Cardiac fibroblast (primary cell): ENCODE measurements at places on chromosomes 5 and 9.
A peak's percentile ranks its signal among the peaks of the same experiment; 100 is the strongest.

- DNase-seq: no peak
These were observed 132.2 kb downstream of the SCAMP1 start for GRCh38 chr5:78492650-78493049.

DNA sequence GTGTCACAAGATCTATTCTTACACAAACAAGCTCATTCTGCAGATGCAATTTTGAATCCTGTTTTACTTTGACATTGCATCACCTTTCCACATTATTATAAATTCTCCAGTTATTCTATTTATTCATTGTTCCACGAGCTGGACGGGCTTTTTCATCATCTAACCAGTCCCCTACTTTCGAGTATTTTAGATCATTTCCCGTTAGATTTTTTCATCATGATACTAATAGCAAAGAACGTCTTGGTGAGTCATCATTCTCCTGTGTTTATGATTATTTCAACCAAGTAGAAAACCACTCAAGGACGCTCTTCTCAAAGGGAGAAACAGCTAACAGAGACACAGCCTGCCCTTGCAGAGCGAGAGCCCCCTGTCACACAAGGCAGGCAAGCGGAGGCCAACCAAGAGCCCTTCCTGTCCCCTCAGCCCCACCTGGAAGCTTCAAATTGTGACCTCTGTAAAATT lies 15.1 kb downstream of the BBLN start:
- DNase-seq: peak; percentile 10

DNA sequence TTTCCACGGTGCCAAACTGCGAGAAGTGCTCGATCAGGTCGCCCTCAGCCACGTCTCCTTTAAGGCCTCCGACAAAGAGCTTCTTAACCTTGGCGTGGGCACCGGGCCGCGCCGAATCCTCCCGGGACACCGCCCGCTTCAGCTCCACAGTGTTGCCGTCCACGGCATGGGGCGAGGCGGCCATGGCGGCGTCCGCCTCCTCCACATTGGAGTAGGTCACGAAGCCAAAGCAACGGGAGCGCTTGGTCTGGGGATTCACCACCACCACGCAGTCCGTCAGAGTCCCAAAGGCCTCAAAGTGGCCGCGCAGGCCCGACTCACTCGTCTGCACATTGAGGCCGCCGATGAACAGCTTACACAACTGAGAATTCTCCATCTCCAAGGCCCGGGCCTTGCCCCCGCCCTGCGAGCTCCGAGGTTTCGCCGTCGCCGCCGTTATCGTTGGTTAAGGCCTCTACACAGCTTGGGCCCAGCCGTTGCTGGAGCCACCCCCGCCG lies 424 bp downstream of the HNRNPA0 start:
- DNase-seq: no peak

GRCh38 chr9:88585426-88585825 lies 50.4 kb downstream of the NXNL2 start:
- no peak for DNase-seq

- DNase-seq: no peak
These were observed 11.0 kb downstream of the TCOF1 start for GRCh38 chr5:150368526-150368925.

DNA sequence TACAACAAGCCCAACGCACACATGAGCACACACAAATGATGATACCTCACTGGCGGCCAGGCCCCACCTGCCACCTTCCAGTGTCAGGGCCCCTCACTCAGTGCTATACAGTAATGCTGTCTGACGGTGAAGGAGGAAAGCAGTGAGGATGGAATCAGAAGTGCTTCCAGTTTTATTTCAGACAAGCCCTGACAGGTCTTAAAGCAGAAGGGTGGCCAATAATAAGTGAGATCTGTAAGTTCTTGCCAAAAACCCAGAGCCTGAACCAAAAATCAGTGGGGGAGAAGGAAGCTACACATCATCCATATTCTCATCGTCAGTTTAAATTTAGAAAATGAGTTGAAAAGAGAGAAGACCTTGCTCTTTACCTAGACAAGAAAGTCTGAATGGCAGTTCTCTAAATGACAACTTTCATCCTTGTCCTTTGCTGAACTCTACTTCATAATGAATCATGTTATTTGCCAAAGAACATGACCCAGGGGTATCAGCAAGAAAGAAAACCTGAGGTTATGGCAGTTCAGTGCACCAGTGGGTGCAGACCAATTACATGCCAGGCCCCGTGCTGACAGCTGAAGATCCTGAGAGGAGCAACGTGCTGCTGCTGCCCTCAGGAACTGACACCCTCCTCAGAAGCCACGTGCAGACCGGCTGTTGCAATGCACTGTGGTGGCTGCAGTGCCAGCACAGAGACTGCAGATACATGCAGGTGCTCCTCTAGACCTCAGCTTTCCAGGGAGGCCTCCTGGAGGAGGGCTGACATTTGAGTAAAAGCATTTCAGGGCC lies 118.7 kb downstream of the DROSHA start:
- no peak for DNase-seq

DNA sequence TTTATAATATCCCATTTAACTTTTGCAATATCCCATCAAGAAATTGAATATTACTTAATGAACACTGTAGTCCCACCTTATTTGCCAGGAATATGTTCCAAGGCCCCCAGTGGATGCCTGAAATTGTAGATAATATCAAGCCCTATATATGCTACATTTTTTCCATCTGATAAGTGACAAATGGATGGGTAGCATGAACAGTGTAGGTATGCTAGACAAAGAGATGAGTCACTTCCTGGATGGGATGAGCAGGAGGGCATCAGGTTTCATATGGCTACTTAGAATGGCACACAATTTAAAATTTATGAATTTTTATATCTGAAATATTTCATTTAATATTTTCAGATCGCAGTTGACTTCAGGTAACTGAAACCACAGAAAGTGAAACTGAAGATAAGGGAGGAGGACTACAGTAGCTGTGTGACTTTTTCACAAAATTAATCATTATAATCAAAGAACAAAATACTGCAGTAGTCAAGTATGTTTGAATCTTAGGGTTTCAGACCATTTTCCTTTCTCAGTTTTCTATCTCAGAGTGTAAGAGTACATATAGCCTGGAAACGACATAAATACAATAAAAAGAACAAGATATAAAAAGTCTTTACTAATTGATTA lies 636.4 kb upstream of the ARRDC3 start:
- DNase-seq: no peak

- DNase-seq: no peak
These were observed 90.9 kb upstream of the SLCO6A1 start for GRCh38 chr5:102589661-102590060.

- DNase-seq: no peak
These were observed 26.4 kb downstream of the LPCAT1 start for GRCh38 chr5:1497242-1497777.

- DNase-seq: peak; percentile 87
These were observed 3.3 kb downstream of the ZNF608 start for GRCh38 chr5:124742983-124743601.

GRCh38 chr5:156942064-156942463 lies 21.0 kb downstream of the TIMD4 start:
- DNase-seq: no peak

GRCh38 chr9:134502266-134502791 lies 139.3 kb upstream of the COL5A1 start:
- DNase-seq: no peak

GRCh38 chr9:8533681-8534080 lies 734.1 kb upstream of the DMAC1 start:
- no peak for DNase-seq

DNA sequence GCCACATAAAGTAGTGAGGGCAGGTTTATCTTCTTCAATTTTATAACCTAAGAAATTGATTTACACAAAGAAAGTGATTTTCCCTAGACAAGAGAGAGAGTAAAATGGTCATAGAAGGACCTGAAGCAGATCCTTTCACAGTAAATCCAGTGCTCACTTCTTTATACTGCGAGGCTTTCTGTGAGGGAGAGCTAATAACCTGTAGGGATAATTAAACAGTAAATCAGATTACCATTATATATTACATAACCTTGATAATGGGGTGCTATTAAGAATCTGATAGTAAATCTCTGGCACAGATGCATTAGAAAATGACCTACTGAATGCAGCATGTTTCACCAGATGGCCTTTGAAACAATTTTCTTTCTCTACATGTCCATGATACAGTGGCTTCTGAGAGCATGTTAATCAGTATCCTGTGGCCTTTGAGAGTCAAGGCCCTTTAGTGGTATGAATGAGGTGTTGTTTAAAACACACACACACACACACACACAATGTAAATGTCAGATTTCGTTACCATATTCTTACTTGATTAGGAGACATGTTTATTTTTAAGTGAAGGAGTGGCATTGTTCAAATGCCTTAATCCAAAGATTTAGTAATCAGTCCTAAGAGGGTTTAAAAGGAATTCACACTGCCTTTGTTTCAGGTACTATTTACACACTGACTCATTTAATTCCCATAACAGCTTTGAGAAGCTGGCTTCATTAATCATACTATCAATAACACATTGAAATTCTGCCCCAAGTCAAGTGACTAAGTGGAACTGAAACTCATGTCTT lies 124.7 kb downstream of the ALDH1A1 start:
- no peak for DNase-seq

DNA sequence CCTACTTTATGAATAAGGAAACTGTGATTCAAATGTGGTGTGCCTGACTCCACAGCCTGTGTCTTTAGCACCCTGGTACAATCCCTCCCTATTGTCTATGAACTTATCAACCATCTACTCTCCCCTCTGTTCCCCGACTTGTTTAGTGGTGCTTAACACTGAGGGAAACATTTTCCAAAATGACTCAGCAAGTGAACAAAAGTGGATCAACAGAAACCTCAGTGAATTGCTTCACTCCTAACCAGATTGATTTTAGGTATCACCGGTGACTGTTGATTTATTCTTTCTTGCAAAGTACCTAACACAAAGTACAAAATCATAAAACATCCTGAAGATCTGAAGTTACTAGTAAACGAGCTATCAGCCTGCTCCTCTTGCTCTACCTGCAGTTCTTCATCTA lies 42.1 kb upstream of the RAPGEF6 start:
- peak; percentile 12 for DNase-seq

DNA sequence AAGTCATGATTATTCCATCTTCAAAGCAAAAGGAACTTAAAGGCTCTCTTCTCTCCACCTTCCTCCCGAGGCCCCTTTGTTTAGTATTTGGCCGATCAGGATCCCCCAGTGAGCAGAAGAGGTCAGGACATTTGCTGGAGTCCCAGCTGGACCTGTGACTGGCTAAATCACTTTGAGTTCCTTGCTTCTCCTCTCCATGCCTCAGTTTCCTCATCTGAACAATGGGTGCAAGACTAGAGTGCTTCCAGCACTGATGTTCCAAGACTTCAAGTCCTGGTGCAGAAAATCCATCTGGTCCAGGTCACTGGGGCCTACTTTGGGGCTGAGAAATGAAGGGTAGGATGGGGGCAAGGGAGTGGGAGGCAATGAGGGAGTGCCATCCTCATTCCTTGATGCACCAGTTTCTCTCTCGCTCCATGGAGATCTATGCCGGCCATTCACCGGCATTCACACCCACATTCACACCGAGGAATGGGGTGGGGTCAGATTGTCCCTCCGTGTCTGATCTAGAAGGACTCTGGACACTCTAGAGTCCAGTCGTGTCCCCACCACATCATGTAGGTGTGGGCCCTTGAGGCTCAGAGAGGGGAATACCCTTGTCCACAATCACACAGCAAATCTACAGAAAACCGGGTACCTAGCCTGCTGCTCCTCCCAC lies 38.7 kb upstream of the IL17B start:
- peak; percentile 15 for DNase-seq

DNA sequence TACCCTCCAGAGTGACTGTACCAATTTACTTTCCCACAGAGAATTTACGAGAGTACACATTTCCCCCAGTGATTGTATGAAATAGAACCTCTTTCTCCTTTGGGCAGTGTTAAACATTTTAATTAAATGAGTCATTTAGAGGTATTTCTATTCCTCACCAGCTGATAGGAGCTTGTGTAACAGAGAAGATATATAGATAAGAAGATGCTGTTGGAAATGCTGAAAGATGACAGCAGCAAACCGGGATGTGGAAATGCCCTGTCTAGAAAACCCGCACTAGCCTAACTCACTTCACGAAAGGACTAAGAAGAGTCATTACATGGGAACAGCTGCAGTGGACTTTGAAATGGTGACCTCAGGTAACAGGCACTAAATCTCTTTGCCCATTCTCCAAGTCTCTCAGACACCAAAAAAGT lies 68.3 kb downstream of the LPAR1 start:
- DNase-seq: peak; percentile 76

DNA sequence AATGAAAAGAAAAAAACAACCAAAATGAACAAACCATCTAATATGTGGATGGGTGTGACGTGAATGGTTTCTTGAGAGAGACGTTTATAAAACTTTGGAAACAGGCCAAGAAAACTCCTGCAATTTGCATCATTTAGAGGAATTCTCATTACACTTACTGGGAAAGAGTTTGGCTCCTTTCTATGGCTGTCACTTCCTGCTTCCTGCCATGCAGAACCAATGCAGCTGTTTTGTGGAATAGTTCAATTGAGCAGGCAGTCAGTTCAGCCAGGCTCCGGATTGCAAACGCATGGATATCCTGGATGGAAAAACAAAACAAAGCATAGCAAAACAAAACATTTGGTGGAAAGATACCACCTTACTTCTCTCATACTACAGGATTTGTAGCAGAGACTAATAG lies 36.6 kb downstream of the FAM114A2 start:
- DNase-seq: peak; percentile 98

- DNase-seq: no peak
These were observed 17.8 kb downstream of the FBXW5 start for GRCh38 chr9:136926749-136927148.

DNA sequence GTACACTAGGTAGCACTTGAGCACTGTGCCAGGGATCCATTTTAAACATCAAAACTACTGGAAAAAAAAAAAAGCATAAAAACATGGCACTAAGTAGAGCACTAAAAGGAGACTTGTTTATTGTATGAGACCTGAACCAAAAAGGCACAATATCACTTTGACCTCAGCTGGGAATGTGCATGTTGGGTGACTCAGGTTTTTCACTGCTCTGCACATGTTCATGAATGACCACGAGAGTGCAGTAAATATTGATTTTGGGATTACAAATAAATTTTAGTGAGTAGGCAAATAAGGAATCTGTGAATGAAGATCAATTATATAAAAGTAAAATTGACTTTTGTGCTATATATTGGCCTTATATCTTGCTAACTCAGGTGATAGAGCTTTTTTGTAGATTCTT lies 11.8 kb downstream of the RMI1 start:
- peak; percentile 39 for DNase-seq

DNA sequence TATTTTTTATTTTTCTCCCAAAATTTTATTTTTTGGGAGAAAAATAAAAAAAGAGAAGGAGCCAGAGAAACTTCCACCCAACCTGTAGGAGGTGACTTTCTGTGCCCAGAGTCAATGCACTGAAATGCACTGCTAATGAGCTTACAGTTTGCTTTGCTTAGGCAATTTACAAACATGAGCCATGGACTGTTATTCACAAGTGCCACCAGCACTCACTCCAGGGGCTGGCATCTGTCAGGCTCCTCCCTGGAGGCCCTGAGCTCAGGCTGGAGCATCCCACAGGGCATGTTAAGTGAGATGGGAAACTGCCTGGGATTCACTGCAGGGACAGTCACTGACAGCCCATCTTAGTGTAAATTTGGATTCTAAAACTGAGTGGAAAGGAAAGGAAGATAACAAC lies 74.9 kb downstream of the FANCC start:
- no peak for DNase-seq
